Activated CD4-positive, alpha-beta T cell treated with anti-CD3 and anti-CD28 coated beads, Interleukin-2, amount 10 ng/mL, durations not matched to agents 7 days and 5 days (primary cell): ENCODE measurements at places on chromosomes 6 and 20. TPM values are rescaled to one million over a fixed set of nuclear protein-coding genes. Genes with fewer than 3 reads are reported as not detected.

BHLHE23 gene
- total RNA-seq: not detected

SLPI gene
- total RNA-seq: 0.37 TPM

BTN3A1 gene
- total RNA-seq: 87.9 TPM

SMLR1 gene
- total RNA-seq: not detected

SIGLEC1 gene
- not detected for total RNA-seq

BCAS1 gene
- not detected for total RNA-seq

NCOA6 gene
- 35.0 TPM for total RNA-seq

OXT gene
- not detected for total RNA-seq

MOXD1 gene
- not detected for total RNA-seq

MYBL2 gene
- total RNA-seq: 110 TPM

TAAR9 gene
- total RNA-seq: not detected

CAP2 gene
- not detected for total RNA-seq

PDE7B gene
- total RNA-seq: 1.2 TPM

KHDRBS2 gene
- not detected for total RNA-seq

SHLD1 gene
- total RNA-seq: 12.4 TPM

KIF25 gene
- not detected for total RNA-seq

CCR6 gene
- total RNA-seq: 7.4 TPM

DIDO1 gene
- total RNA-seq: 78.3 TPM
